Caki2 (cell line): ENCODE measurements at places on chromosomes 7 and 10. TPM values are rescaled to one million over a fixed set of nuclear protein-coding genes. Genes with fewer than 3 reads are reported as not detected.

GRCh38 chr7:136009488-136010079, 32.4 kb upstream of the MTPN start:
- DNase-seq, result peak; percentile 30

DNA sequence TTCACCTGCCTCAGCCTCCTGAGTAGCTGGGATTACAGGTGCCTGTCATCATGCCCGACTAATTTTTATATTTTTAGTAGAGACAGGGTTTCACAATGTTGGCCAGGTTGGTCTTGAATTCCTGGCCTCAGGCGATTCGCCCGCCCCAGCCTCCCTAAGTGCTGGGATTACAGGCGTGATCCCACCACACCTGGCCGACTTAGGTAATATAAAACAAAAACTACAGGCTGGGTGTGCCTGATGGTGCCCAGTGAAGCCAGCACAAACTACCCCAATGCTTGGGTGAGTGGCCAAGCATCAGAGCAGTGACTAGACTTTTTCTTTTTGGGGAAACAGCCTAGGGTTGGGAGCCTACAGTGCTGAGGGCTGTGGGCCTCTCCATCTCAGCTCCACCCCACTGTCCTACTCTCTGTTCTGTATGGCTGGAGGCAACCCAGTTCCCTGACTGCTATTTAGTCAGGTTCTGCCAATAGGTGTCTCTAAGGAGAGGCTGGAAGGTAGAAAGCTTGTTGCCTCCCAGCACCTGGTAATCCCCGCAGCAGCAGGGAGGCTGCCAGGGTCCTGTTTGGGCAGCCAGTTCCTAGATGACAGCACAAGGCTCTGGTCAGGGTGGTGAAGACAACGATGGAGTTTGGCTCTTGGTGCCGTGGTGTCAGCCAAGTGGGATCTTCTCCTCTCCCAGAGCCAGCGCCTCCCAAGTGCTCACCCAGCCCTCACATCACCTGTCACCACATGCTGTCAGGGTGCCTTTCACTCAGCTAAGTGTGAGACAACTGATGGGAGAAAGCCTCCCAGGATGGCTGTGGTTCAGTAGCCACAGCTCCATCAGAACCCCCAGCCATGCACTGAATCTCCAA, 10.4 kb upstream of the NACAD start:
- peak; percentile 22 for DNase-seq

- no peak for DNase-seq
These were observed 283.5 kb upstream of the PPP2R2D start for GRCh38 chr10:131617113-131617858.

Gene LBX1
- total RNA-seq, result not detected in 2 replicates

DNA sequence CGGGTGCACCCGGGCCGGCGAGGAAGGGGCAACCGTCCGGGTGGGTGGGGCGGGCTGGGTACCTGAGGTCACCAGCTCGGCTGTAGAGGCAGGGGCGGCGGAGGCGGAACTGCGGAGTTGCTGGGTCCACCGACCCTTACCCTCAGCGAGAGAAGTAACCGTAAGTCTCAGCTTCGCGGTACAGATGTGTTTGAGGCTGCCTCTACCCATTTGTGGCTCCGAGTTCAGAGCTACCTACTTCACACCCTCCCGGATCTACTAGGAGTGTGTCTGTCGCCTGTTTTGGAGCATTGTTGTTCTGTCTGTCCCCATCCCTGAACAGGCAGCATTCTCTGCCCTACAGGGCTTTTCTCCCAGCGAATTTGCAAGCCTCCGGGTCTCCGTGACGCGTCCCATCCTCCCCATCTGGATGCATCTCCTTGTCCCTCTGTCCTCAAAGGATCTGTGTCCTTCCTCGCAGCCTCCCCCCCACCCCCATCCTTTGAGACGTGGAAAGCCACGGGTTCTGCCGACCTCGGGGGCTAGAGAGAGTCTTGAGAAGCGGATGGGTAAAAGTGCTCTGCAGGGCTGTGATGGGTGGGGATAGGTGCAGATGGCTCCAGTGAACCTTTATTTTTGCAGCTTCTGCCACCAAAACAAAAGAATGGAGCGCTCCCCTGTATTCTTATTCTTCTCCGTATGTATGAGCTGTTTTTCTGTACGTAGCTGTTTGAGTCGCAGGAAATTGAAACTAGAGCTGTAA, 757 bp downstream of the ANKIB1 start:
- peak; percentile 47 for DNase-seq

DNA sequence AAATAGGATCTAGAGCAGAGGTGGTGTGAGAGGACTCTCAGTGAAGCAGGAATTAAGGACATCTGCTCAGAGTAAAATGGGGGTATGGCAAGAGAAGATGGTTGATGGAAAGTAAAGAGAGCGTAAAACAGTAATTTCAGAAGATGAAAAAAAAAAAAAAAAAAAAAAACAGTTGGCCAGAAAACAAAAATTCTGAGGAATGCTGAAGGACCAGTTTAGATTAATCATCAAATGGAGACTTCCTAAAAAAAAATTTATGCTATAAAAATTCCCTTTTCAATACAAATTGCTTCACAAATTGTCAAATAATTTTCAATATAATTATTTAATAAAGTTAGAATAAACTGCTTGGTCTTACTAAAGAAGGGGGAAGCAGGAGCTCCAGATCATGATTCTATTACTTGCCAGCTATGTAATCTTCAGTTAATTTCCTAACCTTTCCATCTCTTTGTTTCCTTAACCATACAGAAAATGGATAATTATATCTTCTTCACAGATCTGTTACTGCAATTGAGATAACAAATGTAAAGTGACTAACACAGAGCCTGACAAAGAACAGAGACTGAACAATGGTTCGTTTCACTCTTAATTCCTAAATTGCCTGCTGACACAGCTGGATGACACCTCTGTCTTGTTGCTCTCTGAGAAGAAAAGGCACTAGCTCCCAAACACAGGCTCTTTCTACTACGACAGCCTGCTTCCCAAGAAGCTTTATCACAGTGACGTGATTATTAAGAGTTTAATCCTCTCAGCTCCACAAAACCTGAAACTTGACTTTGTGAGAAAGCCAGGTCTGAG, 64.9 kb upstream of the GPR22 start:
- DNase-seq, result no peak

Gene VSTM2A
- total RNA-seq, result not detected in 2 replicates

Gene RPEL1
- not detected in 2 replicates for total RNA-seq

DNA sequence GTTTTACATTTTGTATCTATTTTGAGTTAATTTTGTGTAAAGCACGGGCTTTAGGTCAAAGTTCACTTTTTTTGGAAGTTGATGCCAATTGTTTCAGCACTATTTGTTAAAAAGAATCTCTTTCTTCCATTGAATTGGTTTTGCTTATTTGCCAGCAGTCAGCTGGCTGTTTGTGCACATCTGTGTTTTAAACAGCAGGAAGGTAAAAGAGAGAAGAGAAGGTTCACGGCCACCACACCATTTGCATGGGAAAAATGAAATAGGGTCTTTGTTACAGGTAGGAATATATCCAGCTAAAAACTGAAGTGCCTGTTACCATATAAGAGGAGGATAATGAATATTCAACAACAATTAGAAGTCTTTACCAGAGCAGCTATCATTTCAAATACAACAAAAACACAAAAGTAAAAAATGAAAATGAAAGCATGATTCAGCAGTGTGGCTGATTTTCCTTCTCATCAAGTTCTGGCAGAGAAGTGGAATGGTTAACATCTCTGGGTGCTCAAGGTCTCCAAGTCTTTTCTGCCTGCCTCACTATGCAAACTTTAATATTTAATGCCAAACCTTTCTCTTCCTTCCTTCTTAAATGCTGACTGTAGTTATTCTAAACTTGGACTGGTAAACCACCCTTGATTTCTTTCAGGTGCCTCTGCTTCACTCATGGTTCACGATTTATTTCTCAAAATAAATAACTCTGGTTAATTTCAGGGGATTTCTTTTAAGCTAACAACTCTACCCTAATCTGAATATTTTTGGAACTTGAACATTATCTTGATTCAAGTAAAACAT, 841.5 kb downstream of the GRM8 start:
- peak; percentile 3 for DNase-seq
